Activated CD4-positive, alpha-beta T cell treated with anti-CD3 and anti-CD28 coated beads, Interleukin-2, amount 50 U/mL, for 24 hours (primary cell): ENCODE measurements at places on chromosomes 3 and 15.

DNA sequence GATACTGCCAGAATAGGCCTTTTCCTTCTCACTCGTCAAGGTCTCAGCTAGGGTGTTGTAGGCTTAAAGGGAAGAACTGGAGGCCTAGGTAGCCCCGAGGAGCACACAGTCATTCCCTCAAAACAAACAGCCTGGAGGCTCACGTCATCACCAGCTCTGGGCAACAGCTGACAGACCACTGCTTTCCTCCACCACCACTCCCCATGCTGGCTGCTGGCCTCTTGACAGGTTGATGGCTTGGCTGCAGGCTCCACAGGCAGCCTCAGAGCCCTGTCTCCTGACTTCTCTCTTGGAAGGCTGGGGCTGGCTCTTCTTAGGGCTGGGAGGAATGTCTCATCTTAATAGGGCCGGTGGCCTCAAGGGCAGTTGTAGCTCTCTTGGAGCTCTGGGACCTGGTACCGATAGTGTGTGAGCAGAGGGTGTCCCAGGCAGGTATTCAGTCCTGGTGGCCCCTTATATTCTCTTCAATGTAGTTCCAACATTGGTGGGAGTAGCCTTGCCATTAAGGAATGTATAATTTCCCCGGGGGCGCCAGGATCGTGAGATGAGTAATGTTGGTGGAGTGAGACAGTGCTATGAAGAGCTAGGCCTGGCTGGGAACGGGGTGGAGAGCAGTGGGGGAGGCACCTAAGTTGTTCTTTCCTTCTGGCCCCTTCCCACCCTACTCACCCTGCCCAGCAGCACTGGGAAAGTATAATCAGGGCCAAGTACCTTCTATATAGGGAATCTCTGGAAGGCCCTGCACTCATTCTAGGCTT is 6.1 kb upstream of the AP2M1 start:
- no peak for DNase-seq

GRCh38 chr15:31305796-31306425 is 20.7 kb upstream of the KLF13 start:
- DNase-seq: no peak

DNA sequence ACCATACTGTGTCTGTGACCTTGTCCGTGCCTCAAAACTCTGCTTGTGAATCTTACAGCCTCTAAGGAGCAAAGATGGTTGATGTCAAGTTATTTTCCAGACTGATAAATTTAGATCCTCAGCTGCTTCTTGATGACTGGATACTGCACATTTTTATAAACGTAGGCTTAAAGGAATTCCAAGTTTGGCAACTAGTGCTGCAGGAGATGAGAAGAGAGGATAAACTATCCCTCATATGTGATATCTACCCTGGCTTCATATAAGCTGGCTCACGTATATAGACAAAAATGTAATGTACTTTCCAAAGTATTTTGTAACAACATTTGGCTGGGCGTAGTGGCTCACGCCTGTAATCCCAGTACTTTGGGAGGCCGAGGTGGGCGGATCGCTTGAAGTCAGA is 89.6 kb downstream of the GMPS start:
- DNase-seq: no peak

- no peak for DNase-seq
These were observed 13.3 kb upstream of the TMF1 start for GRCh38 chr3:69065318-69065964.

GRCh38 chr15:98529205-98530145 is 118.9 kb upstream of the IGF1R start:
- no peak for DNase-seq

DNA sequence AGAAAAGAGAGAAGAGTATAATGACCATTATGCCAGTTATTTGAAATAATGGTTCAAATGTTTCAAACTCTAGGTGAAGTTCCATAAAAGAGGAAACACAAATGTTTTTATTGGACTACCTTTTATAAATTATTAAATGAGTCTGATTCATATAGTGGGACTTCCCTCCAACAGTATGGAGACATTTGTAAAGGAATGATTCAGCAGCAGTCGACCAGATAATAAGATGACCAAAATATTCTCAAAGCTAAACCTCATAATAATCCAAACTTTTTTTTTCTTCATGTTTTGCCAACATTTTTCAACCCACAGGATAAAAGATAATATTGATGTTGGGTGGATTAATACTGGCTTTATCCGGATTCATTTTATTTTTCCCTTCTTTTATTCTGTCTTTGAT is 18.8 kb downstream of the TIPARP start:
- no peak for DNase-seq

- no peak for DNase-seq
These were observed at the start of gene CIDEC for GRCh38 chr3:9879830-9880549. Gene CIDEC (minus strand): TSS chr3:9880253. CDS start chr3:9878486, 1,767 bp downstream.

- no peak for DNase-seq
These were observed 4.6 kb downstream of the SNUPN start for GRCh38 chr15:75620841-75621391.

DNA sequence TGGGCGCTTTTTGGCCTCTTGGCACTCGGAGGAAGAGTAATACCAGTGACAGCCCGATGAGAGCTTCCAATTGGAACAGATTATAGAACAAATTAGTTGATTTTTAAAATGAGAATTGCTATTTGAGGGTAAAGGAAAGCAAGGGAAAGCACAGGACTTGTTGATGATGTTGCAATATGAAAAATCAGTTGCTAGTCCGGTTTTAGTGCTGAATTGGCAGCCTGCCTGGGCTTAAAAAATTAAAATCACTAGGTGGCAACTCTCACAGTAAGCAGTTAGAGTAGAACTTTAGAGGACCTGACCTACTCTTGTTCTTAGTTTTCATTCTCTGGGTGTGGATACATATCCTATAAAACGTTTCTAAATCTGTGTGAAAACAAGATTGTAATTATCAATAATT is 2.1 kb upstream of the SCAANT1 start:
- DNase-seq: no peak

DNA sequence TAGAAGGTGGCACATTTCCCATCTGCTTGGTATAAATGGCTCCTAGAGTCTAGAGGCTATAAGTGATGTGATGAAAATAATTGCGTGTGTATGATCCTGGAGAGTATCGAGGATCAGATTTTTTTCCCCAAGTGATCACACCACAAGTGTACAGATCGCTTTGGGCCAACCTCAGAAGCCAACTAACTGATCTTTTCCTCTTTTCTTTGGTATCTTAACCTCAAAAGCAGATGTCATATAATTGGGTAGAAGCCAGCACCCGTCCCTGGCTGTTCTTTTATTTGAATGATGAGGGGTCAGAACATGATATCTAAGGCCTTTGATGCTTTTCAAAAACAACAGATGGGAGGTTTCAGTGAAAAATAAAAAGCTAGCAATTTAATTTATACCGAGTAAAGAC is 3.3 kb downstream of the P2RY14 start:
- DNase-seq: no peak

DNA sequence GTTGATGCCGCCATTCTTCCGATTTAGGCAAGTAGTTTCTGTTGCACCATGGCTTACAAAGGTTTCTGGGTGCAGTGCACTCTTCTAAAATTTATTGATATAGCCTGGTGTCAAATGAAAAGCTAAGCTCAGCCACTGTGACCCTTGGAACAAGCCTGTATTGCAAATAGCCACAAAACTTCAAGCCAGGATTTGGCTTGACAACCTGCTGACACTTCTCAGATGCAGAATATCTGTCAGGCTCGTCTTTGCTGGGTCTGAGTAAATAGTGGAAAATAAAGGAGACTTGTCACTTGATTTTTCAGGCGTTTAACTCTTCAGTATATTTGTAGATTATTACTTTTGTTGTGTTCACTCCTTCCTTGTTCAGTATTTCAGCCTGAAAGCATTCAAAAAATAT is 871.8 kb downstream of the OTOL1 start:
- no peak for DNase-seq

GRCh38 chr15:42080186-42080918 is 14.0 kb downstream of the PLA2G4D start:
- DNase-seq: no peak

- DNase-seq: no peak
These were observed 67.2 kb upstream of the DLG1 start for GRCh38 chr3:197365586-197365985.

- DNase-seq: no peak
These were observed 5.8 kb downstream of the LTK start for GRCh38 chr15:41507820-41508290.

DNA sequence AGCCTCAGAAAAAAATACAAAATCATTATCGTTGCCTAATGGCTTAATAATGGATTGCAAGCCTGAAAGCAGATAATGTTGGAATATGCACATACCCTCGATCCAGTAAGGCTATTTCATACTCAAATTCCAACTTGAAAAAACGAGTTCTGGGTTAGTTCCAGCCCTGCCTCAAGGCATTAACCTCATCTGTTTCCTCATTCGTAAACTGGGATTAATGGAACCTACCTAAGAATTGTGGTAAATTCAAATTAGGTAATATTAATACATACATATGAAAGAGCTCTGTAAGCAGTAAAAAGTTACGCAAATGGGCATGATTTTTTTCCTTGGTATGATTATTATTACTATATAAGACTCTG is 107.5 kb downstream of the SRGAP3 start:
- no peak for DNase-seq

DNA sequence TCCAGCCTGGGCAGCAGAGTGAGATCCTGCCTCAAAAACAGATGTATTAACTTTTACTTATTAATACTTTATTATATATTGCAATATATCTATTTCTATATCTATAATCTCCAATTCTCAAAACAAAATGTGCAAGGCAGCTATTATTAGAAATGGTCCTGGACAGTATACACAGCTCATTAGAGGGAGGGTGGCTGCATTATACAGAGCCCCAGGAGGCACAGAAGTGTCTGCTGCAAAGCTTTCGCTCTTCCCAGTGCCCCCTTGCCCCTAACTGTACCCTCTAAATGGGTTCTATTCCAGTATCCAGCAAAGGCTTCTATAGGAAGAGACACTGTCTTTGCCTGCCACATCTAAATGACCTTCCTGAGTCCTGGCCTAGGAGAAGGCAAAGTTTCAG is 24.5 kb downstream of the ARL14 start:
- DNase-seq: no peak

DNA sequence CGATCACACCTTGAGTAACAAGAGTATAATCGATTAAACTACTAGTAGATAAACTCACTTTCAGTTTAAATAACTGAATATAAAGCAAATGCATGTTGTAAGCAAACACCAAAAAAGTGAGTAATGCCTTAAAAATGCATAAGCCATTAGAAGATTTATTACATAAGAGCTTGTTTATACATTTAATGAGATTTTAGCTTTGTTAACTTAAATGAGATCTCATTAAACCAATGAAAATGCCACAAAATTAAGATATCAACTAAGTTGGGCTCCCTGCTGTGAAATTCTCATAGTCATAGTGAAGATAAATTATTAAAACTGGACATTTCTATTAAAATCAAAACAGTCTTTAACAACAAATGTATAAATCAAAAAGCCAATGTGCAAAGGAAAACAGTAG is 701.2 kb downstream of the NLGN1 start:
- no peak for DNase-seq

DNA sequence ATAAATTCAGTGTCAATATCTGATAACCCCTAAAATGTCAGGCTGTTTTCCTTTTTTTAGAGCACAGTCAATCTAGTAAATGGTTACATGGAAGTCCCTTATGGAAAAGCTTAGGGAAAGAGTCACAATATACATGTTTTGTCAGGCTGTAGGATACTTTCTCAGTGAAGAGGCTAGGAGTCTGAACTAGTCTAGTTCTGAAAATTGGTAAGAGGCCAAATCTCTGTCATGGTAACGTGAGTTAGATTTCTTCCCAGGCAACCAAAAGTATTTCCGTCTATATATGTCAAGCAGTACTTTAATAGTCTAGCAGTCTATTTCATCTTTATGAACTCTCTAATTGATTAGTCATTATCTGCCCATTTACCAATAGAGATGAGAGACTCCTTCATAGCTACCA is 215.9 kb upstream of the LRRC3B start:
- DNase-seq: no peak

GRCh38 chr15:89751748-89752147 is 699 bp upstream of the MESP1 start:
- no peak for DNase-seq
